ENCODE measurements at places on chromosomes 5 and 9.

- DNase-seq, result no peak
These were observed 181.0 kb upstream of the CLINT1 start for GRCh38 chr5:158039911-158040347.

GRCh38 chr9:116313638-116314037 lies 160.0 kb downstream of the PAPPA start:
- DNase-seq, result no peak

- DNase-seq, result no peak
These were observed 55.8 kb downstream of the PDE8B start for GRCh38 chr5:77266291-77266690.

GRCh38 chr5:139611703-139612584 lies 36.2 kb upstream of the CXXC5 start:
- DNase-seq, result no peak

GRCh38 chr9:111839987-111840386 lies 45.2 kb upstream of the SHOC1 start:
- no peak for DNase-seq
